ENCODE measurements at places on chromosomes 7 and 10. TPM values are rescaled to one million over a fixed set of nuclear protein-coding genes. Genes with fewer than 3 reads are reported as not detected.

DNA sequence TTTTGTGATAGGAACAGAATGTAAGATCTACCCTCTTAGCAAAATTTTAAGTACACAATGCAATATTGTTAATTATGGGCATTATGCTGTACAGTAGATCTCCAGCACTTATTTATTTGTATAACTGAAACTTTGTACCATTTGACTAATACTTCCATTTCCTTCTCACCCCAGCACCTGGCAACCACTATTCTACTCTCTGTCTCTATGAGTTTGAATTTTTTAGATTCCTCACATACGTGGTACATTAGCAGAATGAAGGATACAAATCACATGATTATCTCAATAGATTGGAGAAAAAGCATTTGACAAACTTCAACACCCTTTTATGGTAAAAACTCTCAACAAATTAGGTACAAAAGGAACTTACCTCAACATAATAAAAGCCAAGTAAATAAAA, 90.3 kb upstream of the DLX6 start:
- no peak for DNase-seq

- no peak for DNase-seq
These were observed 383.9 kb downstream of the SORCS1 start for GRCh38 chr10:106780632-106781031.

DNA sequence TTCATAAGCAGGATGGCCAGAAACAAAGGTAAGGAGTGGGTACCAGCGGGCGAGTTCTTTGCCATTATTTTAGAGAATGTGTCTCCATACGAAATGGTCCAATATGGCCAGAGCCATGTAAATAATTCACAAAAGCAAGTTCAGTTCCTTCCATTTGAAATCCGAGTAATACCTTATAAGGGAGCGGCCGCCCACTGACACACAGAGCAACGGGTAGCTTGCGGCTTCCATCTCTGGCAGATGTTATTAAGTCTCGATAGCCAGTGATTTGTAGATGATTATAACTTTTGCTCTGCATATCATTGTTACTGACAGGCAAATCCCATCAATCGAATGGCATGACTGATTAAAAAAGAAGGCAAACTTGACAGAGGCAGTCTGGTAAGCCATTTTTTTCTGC, 63.2 kb downstream of the GFRA1 start:
- DNase-seq = no peak

DNA sequence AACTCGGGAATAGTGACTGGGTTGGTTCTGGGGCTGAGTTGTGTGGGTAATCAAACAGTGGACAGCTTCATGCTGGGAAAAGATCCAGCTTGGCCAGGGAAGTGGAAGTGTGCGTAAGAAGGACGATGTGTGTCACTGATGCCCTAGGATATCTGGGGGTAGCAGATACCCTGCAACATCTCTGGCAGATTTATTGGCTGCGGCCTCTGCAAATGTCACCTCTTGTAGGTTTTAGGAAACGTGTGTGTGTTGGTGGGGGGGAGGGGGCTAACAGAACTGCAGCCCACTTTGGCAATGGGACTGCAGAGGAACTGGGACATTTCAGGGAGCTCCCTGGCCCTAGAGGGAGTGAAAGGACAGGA, 965 bp upstream of the AGAP3 start:
- DNase-seq = peak; percentile 57

GRCh38 chr7:1618475-1618874, 48.6 kb upstream of the PSMG3 start:
- DNase-seq = no peak

GRCh38 chr7:79216236-79216635, 237.2 kb downstream of the MAGI2 start:
- DNase-seq = no peak

DNA sequence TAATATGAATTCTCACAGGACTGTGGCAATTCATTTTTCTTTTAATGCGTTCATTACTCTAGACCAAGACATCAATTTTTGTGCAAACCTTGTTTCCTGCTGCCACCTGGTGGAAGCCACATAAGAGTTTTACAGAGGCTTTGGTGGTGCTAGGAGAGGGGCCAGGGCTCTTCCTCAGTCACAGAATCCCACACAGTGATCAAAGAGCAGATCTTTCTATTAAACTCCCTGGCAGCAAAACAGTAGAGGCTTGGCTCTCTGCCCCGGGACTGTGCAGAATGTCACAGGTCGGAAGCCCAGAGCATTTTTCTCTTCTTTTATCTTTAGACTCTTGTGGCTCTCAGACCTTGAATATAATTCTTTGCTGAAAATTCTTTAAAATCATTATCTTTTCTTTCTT, 506.4 kb upstream of the C7orf33 start:
- peak; percentile 80 for DNase-seq

MRLN gene
- total RNA-seq = not detected

CPA4 gene
- 2.3 TPM for total RNA-seq
